Dermis blood vessel endothelial cell (primary cell): ENCODE measurements at places on chromosomes 5 and 9.

DNA sequence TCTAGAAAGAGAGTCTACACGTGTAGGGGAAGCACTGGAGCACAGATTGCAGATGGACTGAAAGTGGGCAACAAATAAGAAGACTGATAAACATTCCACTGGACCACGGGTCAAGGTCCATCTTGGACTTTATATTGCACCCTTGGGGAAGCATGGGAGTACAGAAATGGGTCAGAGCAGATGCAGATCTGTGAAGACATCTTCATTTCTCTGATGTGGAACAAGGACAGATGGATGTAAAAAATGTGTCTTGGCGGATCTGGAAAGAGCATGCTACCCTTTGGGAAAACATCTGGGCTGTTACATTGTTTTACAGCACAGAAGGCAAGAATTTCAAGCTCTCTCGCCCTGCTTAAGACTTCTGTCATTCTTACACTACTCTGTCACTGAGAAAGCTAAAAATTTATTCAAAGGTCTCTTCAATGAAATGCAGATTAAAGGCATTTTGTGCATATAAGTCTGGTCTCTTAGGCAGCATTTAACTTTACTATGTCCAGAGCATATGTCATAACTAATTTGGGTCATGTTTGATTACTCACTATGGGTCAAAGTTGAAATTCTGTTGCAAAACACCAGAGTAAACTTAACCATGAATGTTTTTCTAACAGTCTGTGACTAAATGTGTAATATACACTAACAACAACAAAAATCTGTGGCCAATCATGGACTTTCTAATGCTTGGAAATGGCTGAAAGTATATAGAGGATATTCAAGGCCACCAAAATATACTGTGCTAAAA, 756.4 kb upstream of the DMAC1 start:
- DNase-seq = no peak

DNA sequence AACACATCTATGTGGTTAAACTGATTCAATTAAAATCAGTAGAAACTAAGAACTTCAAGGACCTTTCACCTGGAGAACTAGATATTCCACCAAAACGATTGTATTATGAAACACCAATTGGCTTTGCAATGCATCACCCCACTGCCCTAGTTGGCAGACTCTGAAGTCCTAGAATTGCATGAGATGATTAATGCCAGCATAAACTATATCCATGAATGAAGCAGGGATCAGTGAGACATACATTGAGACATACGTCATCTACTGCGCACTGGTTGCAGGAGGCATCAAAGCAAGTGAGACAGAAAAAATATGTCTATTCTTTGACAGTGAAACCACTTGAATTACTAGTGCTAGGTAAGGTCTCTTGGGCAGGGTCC, 9.7 kb upstream of the ZNF354A start:
- DNase-seq = no peak

GRCh38 chr5:96070622-96071225, 109.1 kb upstream of the ELL2 start:
- DNase-seq = no peak

DNA sequence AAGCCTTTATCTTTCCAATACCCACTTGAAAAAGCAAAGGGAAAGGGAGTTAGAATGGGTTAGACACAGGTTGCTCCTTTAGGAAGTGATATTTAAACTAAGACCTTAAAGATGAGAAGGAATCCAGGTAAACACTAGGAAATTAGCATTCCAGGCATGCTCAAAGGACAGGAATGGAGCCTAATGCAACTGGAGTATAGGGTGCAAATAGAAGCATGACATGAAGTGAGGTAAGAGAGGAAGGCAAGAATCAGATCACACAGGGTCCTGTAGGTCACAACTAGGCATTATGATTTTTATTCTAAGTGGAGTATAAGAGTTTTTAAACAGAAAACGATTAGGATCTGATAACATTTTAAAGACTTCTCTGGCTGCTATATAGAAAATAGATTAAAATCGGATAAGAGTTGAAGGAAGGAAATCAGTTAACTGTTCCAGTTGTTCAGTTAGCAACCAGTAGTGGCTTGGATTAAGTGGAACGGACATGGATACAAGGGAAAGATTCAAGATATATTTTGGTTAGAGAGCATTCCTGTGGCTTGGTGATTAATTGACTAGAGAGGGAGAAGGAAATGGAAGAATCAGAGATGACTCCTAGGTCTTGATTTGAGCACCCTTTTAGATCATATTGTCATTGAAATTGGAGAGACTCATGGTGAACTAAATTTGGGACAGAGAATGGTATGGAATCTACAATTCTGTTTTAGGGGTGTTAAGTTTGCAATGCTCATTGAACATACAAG, 95.9 kb downstream of the FBXO4 start:
- DNase-seq = no peak

DNA sequence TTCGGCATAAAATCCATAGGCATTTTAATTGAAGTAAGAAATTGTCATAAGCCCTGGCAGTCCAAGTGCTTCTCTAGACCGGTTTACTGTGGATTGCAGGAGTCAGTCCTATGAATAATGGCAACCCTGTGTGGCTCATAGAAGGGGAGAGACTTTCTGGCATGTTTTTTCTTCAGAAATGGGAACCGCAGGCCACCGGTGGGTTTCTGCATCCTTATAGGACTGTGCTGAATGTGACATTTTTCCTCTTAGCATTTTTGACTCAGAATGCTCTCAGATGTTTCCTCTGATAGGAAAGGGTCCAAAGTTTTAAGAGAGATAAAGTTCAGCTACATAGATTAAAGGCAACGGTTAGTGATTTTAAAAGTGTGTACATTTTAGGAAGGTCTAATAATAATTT, 6.3 kb downstream of the DAPK1 start:
- DNase-seq = peak; percentile 69
